ENCODE measurements at places on chromosomes 4 and X.

DNA sequence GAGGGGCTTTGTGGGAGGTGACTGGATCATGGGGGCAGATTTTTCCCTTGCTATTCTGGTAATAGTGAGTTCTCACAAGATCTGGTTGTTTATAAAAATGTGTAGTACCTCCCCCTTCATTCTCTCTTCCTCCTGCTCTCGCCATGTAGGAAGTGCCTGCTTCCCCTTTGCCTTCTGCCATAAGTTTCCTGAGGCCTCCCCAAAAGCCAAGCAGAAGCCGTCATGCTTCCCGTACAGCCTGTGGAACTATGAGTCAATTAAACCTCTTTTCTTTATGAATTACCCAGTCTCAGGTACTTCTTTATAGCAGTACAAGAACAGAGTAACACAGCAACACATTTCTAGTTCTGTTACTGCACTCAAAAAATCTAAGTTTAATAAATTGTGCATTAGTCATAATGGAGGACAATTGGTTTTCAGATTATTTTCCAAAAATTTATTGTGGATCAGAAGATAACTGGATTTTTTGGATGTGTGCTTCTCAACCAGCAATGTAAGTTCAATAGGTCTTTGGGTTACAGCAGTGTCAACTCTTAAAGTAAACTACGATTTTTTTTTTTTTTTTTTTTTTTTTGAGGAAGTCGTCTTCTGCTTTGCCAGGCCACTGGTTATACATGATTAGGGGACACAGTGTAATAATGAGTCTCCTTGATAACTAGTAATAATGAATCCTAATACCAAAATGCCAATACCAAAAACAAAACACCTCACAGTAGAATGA is 69.9 kb downstream of the CHIC2 start:
- DNase-seq, result no peak

- DNase-seq, result peak; percentile 17
Observed at GRCh38 chrX:8851231-8851886, 50.2 kb upstream of the FAM9A start.

DNA sequence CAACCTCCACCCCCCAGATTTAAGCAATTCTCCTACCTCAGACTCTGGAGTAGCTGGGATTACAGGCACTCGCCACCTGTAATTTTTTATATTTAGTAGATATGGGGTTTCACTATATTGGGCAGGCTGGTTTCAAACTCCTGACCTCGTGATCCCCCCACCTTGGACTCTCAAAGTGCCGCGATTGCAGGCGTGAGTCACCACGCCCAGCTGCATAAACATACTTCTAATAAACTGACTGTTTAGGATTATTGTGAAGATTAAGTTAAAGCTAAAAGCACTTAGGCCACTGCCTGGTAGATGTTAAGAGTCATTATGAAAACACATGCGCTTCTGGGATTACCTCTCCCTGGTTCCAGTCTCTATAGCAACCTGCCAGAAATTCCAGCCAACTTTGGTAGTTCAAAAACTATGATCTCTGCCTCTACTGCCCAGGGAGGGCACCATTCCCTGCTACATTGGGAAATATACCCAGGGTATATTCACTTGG is 30.2 kb upstream of the GRIA3 start:
- DNase-seq, result no peak

DNA sequence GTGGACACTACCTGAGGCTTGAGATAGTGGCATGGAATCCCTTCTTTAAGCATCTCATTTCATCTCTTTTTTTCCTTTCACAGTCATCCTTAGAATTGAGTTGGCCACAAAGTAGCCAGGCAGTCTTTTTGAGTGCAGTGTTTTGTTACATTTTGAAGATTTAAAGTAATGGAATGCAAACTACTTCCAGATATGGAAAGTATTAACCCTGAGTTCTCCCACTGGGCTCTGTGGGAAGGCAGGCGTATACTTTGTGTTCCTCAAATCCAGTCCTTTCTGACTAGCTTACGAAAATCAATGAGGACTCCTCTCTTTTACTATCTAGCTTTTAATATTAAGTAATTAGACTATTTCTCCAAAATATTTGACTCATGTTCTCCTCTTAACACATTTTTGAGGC is 29.9 kb downstream of the PCDH10 start:
- DNase-seq, result peak; percentile 22

DNA sequence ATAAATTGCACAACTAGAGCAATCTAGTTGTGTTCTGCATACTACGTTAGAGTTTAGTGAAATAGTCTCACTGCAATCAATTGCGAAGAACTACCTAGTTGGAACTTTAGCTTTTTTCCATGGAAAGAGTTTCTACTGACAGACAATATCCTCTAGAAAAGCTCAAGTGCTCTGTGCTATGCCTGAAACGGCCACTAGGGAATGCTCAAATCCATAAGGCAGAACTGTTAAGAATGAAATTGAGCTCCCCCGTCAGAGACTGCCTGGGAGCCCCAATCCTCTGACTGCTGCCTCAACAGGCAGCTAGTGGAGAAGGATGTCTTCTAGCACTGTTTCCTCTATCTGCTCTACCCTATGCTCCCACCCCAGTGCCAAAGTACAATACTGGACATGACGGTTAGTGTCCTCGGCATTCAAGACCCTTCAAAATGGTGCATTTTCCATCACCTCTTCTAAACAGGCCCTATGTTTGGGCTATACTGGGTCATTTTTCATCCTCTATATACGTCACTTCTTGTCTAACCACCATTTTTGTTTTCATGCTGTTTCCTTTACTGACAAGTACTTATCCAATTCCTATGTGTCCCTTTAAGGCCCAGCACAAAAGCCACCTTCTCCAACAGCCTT is 35.3 kb downstream of the FRMD7 start:
- DNase-seq, result peak; percentile 84

DNA sequence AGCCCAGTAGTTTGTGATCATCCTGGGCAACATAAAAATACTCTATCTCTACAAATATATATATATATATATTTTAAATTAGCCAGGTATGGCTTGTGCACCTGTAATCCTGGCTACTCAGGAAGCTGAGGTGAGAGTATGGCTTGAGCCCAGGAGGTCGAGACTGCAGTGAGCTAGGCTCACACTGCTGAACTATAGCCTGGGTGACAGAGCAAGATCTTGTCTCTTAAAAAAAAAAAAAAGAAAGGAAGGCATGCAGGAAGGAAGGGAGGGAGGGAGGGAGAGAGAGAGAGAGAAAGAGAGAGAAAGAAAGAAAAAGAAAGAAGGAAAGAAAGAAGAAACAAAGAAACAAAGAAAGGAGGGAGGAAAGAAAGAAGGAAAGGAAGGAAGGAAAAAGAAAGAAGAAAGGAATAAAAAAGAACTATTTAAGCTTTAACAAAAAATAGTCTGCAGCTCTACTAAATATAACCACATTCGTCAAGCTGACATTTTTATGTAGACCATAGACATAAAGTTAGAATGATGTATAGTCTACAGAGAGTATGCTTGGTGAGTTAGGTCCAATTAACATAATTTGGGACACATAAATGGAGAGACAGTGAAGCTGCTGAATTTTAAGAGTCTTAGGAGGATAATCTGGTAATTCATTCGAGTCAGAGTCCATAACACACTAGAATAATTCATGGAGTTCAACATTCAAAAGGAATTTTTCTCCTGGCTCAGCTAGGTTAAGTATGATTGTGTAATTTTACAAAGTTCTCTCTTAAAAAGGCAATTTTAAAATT is 111.9 kb downstream of the GLRA3 start:
- peak; percentile 81 for DNase-seq

- no peak for DNase-seq
Observed at GRCh38 chr4:68954126-68954525, 2.5 kb upstream of the UGT2A3 start.

DNA sequence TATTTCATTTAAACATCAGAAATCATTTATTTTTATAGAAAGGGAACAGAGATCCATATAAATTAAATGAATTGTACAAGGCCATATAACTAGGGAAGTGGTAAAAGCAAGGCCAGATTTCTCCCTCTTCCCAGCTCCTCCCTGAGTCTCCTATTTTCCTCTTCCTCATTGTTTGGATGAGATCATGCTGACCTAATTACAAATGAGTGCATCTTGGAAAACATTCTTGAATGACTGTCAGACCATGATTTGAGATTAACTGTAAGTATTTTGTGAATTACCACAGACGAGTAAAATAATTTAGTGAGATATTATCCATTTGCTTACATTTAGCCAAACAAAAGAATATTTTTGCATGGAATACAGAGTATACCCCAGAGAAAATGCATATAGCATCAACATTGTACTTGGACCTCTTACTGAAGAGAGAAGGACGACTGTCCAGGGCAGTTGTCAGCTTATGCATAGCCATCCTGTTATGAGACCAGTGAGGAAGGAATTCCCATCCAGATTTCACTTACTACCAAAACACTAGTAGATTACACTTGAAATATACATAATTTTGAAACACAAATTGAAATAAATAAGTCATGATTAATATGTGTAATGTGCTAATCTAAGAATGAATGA is 47.3 kb downstream of the SLAIN2 start:
- DNase-seq, result peak; percentile 81

DNA sequence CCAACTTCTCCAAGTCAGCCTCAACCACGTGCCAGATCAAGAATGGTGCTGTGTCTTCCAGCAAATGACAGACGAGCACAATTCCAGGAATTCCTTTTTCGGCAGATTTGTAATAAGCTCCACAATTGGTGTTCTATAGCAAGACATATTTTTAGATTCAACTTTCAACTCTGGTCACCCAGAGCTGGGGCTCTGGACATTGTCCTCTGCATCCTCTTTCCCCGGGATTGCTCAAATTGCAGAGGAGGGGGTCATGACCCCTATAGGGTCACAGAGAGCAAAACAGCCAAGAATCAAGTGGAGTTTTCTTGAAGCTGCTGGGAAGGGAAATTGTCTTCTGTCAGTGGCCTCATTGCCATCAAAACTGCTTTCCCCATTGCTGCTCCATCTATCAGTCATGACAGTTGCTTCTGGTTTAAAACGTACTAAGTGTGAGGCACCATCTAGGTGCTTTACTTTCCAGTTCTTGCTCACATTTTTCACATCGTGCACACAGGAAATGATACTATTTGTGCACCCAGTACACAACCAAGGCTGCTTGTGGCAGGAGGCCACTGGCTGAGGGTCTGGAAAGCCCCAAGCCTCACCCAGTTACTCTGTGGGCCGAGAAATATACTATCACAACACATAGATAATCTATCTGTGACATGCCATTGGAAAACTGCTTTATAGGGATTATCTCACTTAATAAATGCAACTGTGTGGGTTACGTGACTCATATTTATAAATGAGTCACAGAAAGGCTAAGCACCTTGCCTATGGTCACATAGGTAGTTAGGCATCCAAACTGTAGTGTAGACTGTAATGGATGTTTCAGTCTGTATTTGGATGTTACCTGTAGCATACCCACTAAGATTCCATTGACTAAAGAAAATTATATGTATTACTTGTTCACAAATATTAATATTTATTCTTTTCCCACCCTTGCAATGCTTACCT is 91.7 kb upstream of the PHOX2B start:
- peak; percentile 25 for DNase-seq

DNA sequence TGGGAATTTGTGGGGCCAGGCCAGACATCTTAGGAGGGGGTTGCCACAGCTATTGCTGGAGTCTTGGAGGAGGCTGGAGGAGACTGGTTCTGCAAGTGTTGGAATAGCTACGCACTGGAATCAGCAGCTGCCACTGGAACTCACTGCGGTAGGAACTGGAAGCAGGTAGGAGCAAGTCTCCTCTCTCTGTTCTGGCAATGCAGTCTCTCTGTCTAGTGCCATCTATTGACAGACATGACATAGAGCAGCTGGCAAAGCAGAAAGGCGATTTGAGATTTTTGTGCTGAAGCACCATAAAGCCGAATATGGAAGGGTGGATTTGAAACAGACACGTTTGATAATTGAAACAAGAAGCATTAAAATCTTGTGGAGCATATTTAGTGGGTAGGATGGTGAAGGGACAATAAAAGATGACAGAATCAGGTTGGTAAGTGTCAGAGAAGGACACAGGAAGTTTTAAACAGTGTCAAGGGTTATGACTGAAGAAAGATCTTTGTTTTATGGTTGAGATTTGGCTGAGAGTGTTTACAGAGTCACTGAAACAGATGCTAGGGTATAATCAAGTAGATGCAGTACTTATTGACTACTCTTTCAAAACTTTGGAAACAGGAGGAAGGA is 23.5 kb upstream of the SYNPO2 start:
- DNase-seq, result peak; percentile 52

- peak; percentile 22 for DNase-seq
Observed at GRCh38 chrX:47146121-47146935, 1.3 kb downstream of the RBM10 start.

DNA sequence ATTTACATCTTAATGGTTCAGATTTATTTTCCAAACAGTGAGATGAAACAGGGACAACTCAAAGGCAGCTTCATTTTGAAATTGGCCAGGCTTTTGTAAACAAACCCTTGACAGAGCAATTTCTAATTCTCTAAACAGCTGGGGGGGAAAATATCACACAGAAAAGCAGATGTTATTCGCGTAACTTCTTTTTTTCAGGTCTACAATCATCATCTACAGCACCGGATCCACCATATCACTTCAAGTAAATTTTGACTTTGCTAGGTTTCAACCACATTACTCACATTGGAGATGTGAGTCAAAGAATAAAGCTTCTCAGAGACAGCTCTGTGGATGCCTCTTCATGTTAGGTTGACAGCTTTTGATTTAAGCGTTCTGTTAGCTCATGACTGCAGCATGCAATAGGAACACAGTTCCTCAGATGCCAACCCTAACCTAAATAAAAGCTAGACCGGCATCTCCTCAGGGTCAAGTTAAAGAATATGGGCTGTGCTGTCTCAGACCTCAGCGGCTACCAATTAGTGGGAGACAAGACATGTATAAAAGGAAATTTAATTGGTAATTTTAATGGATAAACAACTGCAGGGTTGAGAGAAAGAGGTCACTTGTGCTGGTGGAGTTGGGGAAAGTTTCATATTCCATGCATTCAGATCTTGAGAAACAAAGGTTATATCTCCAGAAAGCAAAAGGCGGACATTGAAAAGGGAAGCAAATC is 26.8 kb downstream of the AMELX start:
- DNase-seq, result no peak

- DNase-seq, result peak; percentile 82
Observed at GRCh38 chrX:100413229-100413628, 3.2 kb upstream of the PCDH19 start.

DNA sequence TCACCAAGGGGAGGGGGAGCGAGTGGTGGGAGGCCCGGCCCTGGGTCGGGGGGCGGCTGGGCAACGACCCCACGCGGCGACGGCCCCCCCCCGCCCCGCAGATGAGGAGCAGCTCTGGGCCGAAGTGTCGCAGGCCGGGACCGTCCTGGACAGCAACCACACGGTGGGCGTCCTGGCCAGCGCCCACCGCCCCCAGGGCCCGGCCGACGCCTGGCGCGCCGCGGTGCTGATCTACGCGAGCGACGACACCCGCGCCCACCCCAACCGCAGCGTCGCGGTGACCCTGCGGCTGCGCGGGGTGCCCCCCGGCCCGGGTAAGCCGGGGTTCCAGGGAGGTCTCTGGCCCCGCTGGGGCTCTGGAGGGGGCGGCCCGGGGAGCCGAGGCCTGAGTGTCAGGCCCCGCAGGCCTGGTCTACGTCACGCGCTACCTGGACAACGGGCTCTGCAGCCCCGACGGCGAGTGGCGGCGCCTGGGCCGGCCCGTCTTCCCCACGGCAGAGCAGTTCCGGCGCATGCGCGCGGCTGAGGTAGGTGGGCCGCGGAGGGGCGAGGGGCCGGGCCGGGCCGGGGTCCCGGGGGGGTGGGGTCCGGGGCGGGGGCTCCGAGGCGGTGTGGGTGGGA is 8.7 kb upstream of the FGFRL1 start:
- no peak for DNase-seq
